Progenitor cell of endocrine pancreas (in vitro differentiated cells): ENCODE measurements at places on chromosomes 3 and 15. TPM values are rescaled to one million over a fixed set of nuclear protein-coding genes. Genes with fewer than 3 reads are reported as not detected.

DNA sequence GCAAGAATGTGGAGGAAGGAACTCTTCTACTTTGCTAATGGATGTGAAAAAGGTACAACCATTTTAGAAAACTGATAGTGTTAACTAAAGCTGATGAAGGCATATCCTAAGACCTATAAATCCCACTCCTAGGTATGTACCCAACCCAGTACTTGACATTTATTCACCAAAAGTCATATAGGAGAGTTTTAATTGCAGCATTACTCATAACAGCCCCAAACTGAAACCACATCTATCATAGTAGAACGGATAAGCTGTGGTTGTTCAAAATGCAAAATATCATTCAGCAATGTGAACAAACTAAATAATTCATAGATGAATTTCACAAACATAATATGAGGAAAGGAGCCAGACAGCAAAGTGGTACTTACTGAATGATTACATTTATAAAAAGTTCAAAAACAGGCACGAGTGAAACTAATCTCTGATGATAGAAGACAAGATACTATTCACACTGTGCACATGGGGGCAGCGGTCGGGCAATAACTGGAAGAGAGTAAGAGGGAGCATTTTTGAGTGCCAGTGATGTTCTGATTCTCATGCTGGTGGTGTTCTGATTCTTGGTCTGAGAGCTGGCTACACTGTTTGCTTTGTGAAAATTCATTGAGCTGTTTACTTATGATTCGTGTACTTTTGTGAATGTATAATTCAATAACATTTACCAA, 34.3 kb downstream of the GOLIM4 start:
- H3K27me3 ChIP-seq: no peaks in the 10 kb centered on the region
- H3K27ac ChIP-seq: no peak overlapping the region
- peaks cover 11% of the 10 kb centered on the region for H3K36me3 ChIP-seq
- no peak overlapping the region for H3K4me3 ChIP-seq
- DNase-seq: no peak
- H3K4me1 ChIP-seq: peaks cover 22% of the 10 kb centered on the region

The NANOGP8 gene
- 0.36 and 0.75 TPM in 2 replicates for total RNA-seq

DNA sequence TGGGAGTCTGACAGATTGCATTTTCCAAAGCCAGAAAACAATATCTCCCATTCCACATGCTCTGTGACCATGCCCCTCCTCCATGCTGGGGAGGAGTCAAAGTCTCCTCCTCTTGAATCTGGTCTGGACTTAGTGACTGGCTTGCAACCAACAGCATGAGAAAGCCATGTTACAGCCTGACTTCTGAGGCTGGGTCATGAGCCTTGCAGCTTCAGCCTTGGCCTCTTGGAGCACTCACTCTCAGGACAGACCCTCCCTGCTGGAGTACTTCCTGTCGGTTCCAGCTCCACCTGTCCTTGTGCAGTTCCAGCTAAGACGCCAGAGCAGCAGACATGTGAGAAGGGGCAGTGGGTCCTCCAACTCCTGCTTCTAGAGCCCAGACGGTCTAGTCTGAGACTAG, 49.7 kb upstream of the RBSN start:
- H3K4me1 ChIP-seq: no peaks in the 10 kb centered on the region
- DNase-seq: no peak
- no peak overlapping the region for H3K4me3 ChIP-seq

The ACTRT3 gene
- 2.1 and 2.6 TPM in 2 replicates for total RNA-seq

- H3K4me1 ChIP-seq: peaks cover 2% of the 10 kb centered on the region
- peak overlapping the region; percentile 63 for H3K27ac ChIP-seq
- no peak overlapping the region for H3K4me3 ChIP-seq
- peaks cover 29% of the 10 kb centered on the region for H3K36me3 ChIP-seq
- DNase-seq: no peak
Measured at GRCh38 chr3:185645596-185646381, 59.7 kb downstream of the SENP2 start.

DNA sequence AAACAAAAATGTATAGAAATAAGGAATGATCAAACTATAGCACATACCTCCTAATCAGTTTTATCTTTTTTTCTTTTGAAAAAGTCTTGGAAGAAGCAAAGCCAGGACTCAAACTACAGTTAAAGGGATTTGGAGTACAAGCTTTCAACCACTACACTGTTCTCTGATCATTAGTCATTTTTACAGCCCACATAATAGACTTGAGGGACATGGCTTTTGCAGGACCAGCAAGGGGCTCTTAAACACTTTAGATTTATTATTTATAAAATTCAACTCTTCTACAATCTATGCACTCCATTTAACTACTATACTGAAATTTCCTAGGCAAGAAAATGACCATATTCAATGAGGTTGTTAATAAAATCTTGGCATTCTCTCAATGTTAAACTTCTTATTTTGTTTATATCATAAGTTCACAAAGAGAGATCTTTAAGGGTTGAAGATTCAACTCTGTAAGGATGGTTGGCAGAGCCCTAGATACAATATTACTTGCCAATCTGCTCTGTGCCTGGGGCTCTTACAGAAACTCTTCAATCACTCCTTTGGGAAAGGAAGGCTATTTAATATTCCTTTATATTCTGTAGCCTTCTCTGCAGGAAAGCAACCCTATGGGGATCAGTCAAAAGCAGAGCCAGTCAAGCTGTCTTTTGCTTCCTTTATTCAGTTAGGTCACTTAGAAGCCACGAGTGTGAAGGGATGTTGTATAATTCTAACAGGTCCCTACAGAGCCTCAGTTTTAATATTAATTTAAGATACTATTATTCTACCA, 557.7 kb upstream of the SGO1 start:
- no peaks in the 10 kb centered on the region for H3K36me3 ChIP-seq
- no peak overlapping the region for H3K27ac ChIP-seq
- peaks cover 41% of the 10 kb centered on the region for H3K4me1 ChIP-seq
- H3K27me3 ChIP-seq: no peaks in the 10 kb centered on the region
- no peak overlapping the region for H3K4me3 ChIP-seq

The TMEM40 gene
- 0.36 TPM in 1 of 2 replicates, not detected in the other for total RNA-seq

The ACAD9 gene
- total RNA-seq: 57.0 and 61.2 TPM in 2 replicates

DNA sequence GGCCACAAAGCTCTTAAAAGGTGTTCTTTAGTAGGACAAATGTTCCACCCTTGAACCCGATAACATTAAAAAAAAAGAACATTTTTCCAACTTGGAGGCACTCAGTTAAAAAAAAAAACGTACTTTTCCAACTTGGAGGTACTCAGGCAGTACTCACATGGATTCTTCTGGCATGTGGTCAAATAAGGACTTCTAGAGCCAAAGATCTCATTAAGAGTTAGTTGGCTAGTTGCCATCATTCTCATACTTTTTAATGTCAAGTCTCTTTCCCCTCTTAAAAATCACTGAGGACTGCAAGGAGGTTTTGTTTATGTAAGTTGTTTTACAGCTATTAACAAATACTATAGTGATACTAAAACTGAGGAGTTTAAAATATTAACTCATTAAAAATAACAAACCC, 101.0 kb downstream of the CADPS start:
- peaks cover 2% of the 10 kb centered on the region for H3K36me3 ChIP-seq
- peaks cover 4% of the 10 kb centered on the region for H3K4me1 ChIP-seq
- H3K27ac ChIP-seq: no peak overlapping the region
- DNase-seq: no peak
- H3K27me3 ChIP-seq: no peaks in the 10 kb centered on the region

DNA sequence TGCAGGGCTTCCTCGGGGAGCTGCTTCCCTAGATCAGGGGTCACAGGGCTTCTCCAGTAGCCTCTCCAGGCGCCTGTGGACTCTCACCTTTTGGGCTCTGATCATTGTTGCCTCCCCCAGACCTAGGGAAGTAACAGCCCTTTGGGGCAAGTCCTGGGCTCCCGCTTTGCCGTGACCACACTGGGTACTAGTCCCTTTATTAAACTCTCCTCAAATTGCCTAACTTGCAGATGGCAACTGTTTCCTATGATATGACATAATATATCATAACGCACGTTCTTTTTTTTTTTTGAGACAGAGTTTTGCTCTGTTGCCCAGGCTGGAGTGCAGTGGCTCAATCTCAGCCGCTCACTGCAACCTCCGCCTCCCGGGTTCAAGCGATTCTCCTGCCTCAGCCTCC, 17.9 kb upstream of the NRROS start:
- no peak overlapping the region for H3K4me3 ChIP-seq
- H3K27ac ChIP-seq: no peak overlapping the region
- H3K4me1 ChIP-seq: peaks cover 15% of the 10 kb centered on the region
- DNase-seq: no peak
- peaks cover 3% of the 10 kb centered on the region for H3K27me3 ChIP-seq

The RBPMS2 gene
- 37.5 and 39.8 TPM in 2 replicates for total RNA-seq

DNA sequence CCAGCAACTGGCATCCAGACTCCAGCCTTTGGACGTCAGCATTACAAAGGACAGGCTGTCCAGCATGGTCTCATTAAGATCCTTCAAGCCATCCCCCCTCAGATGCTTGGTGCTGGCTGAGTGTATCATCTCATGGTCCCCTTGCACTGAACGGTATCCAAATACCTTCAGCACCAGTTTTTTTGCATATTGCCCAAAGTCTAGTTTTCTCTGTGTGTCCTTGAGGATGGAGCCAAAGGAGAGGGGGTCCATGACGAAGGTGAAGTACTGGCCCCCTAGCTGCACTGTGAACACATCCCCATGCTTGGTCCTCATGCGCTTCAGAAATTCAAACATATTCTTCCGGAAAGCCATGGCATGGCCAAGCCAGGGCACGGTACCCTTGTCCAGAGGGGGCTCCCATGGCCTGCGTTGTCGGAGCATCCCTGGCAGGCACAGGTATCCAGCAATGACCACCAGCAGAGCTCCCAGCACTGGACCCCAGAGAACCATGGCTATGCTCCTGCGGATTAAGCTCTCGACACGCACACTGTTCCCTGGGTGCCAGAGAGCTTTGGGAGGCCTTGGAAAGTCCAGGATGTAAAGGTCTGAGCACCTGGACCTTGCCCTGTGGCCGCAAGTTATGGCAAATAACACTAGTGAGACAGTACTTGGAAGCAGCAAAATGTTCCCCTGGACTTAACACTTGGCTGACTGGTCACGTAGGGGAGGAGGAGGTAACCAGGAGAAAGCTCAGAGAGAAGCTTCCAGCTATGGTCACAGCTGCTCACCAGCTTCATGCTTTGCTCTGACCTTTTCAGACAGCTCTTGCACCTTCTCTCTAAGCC, at the start of gene CYP8B1:
Gene CYP8B1, minus strand, starts transcription at position 555 of the 827 bp plus-strand sequence. Its CDS starts 63 bp downstream, at position 492.
- H3K36me3 ChIP-seq: no peaks in the 10 kb centered on the region
- H3K27ac ChIP-seq: no peak within 1 kb of the TSS
- H3K27me3 ChIP-seq: peaks cover 14% of the 10 kb centered on the region
- peaks cover 22% of the 10 kb centered on the region for H3K4me1 ChIP-seq
- DNase-seq: no peak

DNA sequence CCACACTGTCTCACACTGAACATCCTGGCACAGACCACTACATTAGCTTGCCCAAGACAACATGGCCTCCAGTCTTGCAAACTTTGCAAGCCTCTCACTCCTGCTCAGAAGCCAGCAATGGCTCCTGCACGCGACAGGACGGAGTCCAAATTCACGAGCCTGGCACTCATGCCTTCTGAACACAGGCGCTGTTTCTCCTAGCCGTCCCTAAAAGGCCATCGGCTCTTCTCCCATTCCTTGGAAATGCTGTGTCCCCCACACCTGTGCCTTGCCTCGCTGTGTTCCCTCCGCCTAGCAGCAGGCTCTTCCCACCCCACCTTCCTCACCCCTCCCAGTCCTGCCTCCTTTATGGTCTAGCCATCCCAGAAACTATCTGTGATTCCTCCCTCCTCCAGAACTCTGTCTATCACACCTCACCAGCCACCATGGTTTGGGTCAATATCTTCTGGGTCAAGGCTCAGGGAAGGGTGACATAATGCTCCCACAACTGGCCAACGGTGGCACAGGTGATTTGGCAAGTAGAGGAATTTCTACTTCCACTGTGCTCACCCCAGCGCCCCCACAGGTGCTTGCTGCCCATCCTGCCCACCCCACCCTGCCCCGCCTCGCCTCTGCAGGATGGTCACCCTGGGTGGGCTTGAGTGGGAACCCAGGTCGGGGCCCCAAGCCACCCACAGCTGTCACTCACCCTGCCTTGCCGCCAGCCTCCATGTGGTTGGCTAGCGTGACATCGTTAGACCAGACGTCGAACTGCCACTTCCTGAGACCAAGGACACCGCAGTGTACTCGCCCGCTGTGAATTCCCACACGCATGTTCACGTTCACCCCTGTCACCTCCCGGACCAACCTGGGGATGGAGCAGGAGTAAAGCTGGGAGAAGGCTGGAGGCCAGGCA, 120.7 kb downstream of the ADCY5 start:
- no peaks in the 10 kb centered on the region for H3K4me1 ChIP-seq
- H3K36me3 ChIP-seq: peaks cover 2% of the 10 kb centered on the region
- no peak for DNase-seq
- H3K4me3 ChIP-seq: no peak overlapping the region

The LIPH gene
- 0.11 and 0.79 TPM in 2 replicates for total RNA-seq

The CHRM5 gene
- total RNA-seq: not detected in 2 replicates

- H3K36me3 ChIP-seq: no peaks in the 10 kb centered on the region
- H3K4me1 ChIP-seq: peaks cover 4% of the 10 kb centered on the region
- DNase-seq: no peak
- no peak overlapping the region for H3K27ac ChIP-seq
- H3K27me3 ChIP-seq: peaks cover 6% of the 10 kb centered on the region
- no peak overlapping the region for H3K4me3 ChIP-seq
Measured at GRCh38 chr3:102441832-102442231, 7.0 kb downstream of the ZPLD1 start.

- no peak for DNase-seq
- H3K4me3 ChIP-seq: no peak overlapping the region
- H3K36me3 ChIP-seq: no peaks in the 10 kb centered on the region
- no peak overlapping the region for H3K27ac ChIP-seq
Measured at GRCh38 chr3:52034651-52035050, 21.7 kb downstream of the DUSP7 start.

- no peaks in the 10 kb centered on the region for H3K4me1 ChIP-seq
- no peaks in the 10 kb centered on the region for H3K36me3 ChIP-seq
- no peaks in the 10 kb centered on the region for H3K27me3 ChIP-seq
- no peak for DNase-seq
- no peak overlapping the region for H3K27ac ChIP-seq
Measured at GRCh38 chr3:196192524-196193051, 18.6 kb downstream of the ZDHHC19 start.

The EPHA3 gene
- total RNA-seq: 0.17 and 0.38 TPM in 2 replicates

DNA sequence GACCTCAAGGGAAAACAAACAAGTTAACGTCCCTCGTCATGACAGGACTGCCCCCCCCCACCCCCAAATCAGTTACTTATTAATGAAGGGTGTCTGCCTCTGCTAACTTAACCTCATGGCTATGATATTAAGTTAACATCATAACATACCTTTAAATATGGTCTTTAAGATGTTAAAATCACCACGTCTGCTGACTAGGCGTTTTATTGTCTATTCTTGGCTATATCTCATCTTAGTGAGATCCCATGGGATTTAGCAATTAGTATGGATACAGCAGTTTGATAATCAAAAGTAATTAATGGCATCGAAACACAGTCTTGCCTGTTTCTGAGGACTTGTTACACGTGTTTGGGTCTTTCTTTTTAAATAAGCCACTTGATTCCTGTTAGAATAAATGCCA, 186.9 kb downstream of the FOXB1 start:
- H3K4me1 ChIP-seq: no peaks in the 10 kb centered on the region
- DNase-seq: no peak
- H3K27me3 ChIP-seq: peaks cover 9% of the 10 kb centered on the region
- H3K36me3 ChIP-seq: no peaks in the 10 kb centered on the region
- no peak overlapping the region for H3K27ac ChIP-seq

The NLGN1 gene
- total RNA-seq: 5.7 and 6.5 TPM in 2 replicates

The CFAP100 gene
- total RNA-seq: 0.79 and 1.00 TPM in 2 replicates

The CHRFAM7A gene
- 0.96 and 1.1 TPM in 2 replicates for total RNA-seq
